NT2/D1 (cell line): ENCODE measurements at places on chromosomes 5 and 9.

GRCh38 chr9:37694355-37694754 is 43.6 kb downstream of the FRMPD1 start:
- no peak for DNase-seq

DNA sequence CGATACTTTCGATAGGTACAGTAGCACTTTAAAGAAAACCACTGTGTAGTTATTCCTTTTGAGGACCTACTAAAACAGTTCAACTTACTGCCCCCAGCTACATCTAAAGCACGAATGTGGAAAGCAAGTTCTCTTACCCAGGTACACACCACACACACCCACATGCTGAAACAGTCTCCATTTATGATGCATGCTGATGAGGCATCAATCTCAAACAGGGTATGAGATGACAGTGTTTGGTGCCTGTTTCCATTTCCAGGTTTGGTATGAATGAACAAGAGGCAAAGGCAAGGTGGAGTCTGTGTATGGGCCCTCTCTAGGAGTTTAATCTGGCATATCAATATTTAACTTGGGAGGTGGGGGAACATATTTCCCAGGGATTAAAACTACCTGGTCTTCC is 13.9 kb downstream of the HMGXB3 start:
- no peak for DNase-seq

DNA sequence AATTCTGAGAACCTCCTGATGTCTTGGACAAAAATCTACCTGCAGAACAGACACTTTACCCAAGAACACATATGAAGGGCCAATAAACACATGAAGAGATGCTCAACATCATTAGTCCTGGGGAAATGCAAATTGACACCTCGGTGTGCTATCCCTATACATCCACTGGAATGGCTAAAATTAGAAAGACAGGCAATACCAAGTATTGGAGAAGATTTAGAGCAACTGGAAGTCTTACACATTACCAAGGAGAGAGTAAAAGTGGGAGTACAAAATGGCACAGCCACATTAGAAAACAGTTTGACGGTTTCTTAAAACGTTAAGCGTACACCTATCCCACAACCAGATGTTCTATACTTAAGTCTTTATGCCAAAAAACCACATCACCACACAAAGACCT is 3.3 kb upstream of the TDRD7 start:
- no peak for DNase-seq

DNA sequence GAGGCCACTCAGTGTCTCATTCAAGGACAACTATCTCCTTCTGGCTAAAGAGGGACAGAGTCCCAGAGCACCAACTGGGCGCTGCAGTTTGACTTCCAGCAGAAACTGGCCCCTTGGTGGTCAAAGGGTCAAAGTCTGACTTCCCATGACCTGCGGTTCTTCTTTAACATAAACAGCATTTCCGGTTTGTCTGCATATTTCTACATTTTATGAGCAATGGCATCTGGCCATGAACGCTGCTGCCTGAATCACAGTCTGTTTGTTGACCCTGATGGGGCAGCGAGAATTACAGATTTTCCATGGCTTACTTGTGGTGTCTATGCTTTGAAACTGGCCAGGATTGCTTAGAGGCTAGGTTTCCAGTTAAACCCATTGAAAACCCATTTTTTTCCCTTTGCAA is 1.3 kb downstream of the TNFSF15 start:
- DNase-seq, result no peak

DNA sequence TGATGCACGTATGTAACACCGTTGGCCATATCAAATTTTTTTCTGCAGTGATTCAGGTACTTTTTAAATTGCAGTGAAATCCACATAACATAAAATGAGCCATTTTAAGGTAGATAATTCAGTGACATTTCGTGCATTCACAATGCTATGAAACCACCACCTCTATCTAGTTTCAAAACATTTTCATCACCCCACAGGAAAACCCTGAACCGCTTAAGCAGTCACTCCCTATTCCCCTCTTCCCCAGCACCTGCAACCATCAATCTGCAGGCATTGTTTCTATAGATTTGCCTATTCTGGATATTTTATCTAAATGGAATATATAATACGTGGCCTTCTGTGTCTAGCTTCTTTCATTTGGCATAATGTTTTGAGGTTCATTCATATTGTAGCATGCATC is 79.2 kb downstream of the BOD1 start:
- no peak for DNase-seq

DNA sequence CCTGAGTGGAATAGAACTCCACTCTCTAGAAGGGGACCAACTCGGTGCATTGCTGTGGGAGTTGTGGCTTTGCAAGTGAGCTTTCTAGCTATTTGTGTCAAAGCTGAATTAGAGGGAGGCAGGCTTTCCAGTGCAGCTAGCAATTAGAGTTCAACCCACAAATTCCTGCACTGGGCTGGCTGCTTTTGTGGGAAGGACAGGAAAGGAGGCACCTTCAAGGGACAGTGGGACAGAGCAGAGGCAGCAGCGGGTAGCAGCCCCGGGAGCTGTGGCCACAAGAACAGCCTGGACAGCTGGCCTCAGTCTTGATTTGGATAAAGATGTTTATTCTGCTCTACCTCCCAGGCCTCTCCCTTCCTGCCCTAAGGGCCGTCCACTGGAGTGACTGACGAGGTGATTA is 83.7 kb upstream of the SLIT3 start:
- no peak for DNase-seq

- DNase-seq, result no peak
These were observed 34.9 kb upstream of the STOM start for GRCh38 chr9:121404906-121405305.

- no peak for DNase-seq
These were observed 26.8 kb downstream of the ANP32B start for GRCh38 chr9:98009936-98010335.

GRCh38 chr5:116564756-116565490 is 9.7 kb downstream of the SEMA6A start:
- DNase-seq, result no peak

DNA sequence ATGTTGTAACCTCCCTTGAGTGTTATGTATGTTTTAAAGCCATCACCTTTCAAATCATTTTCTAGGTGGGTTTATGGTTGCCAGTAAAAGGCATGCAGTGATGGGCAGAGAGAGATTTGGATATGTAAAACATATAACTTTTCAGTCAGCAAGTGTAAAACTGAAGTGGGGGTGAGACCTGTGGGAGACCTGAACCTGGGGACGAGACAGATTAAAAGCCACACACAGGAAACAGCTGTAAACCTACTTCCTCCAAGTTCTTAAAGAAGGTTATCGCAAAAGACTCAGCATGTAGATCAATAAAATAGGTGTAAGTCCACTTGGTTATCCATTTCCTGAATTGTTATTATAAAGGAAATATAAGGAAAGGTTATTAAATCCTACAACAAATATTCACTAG is 76.6 kb downstream of the YIPF5 start:
- DNase-seq, result no peak

- DNase-seq, result no peak
These were observed 51.3 kb downstream of the AK8 start for GRCh38 chr9:132826621-132827365.

DNA sequence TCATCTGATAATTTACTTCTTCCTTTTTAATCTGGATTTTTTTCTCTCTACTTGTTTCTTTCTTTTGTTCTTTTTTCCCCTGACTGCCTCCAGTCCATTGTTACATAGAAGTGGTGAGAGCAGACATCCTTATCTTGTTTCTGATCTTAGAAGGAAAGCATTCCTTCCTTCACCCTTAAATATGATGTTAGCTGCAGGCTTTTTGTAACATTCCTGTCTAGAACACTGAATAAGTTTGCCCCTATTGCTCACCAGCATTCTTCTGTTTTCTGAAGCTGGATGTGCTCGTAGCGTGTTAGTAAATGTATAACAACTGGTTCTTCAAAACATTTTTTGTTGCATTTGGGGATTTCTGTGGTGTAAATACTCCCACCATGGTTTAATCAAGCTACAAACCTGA is 136.7 kb upstream of the NFIL3 start:
- no peak for DNase-seq

GRCh38 chr9:105039175-105039799 is 111.3 kb upstream of the ABCA1 start:
- no peak for DNase-seq

- DNase-seq, result no peak
These were observed 68.7 kb upstream of the GRHPR start for GRCh38 chr9:37353791-37354190.

GRCh38 chr5:77973253-77973609 is 197.1 kb upstream of the TBCA start:
- no peak for DNase-seq
